ENCODE measurements at places on chromosomes 7 and 10.

DNA sequence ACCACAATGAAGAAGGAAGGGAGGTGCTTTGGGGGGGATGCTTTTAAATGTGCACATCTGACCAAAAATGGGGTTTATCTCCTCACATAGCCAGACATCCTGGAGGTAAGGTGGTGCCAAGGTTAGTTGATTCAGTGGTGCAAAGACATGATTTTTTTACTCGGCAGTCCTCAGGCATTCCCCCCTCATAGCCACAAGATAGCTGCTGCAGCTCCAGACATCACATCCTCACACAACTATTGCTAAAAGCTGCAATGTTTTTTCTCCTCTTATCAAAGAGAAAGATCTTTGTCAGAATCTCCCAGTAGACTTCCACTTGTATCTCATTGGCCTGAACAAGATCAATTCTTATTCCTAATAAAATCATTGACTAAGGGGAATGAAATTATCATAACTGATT, 141.3 kb upstream of the ZNF438 start:
- DNase-seq = no peak

- DNase-seq = no peak
Observed at GRCh38 chr10:42637648-42638054, 719 bp downstream of the ZNF33B start.

DNA sequence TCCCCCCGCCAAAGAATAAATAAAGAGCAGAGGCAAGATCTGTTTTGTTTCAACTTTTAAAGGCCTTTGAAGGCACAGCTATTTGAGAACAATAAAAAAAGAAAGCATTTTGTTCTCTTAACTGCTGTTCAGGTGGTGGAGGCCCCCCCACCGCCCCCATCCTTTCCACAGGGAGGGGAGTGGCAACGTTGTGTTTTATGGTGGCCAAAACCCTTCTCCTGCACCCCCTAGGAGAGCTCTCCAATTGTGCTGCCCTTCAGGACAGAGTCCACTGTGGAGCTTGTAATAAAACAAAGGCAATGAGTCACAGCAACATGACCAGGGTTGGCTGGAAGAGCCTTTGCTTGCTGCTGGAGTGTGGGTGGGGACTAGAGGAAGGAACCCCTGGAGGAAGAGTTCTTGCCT, 987.9 kb downstream of the KCNMA1 start:
- DNase-seq = no peak

- DNase-seq = no peak
Observed at GRCh38 chr7:41698114-41698513, 4.8 kb downstream of the INHBA start.

DNA sequence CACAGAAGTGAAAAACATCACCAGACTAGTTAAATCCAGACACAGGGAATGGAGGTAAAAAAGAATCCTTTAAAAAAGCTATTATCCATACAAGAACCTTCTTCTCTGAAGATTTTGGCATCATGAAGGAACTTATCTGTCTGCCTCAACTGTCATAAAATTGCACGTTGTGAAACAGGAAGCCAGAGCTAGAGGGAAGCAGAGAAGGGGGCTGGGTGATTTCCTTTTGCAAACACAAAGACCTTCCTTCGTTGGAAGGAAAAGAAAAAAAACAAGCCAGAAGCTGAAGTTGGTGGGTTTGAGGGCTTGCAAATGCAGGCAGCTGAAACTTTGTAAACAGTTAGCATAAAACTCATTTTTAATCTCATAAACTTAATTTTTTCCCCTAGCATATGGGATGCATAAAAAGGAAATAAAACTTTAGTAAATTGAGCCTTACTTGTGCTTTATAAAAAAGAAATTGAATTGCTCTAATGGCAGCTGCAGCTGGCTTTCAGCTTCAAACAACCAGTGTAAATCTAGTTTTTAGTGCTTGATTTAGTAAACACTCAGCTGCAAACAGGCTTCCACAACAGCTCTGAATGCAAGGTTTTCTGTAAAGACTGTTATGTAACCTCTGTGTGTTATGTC, 101.6 kb downstream of the OTUD1 start:
- DNase-seq = no peak
